Erythroblast (primary cell): ENCODE measurements at places on chromosomes 4 and X.
A peak's percentile ranks its signal among the peaks of the same experiment; 100 is the strongest.

GRCh38 chrX:154308108-154308946, 12.7 kb downstream of the TKTL1 start:
- DNase-seq = peak; percentile 77

GRCh38 chr4:34372815-34373214, 1871.5 kb downstream of the ARAP2 start:
- no peak for DNase-seq

GRCh38 chr4:68407868-68408190, 39.4 kb upstream of the TMPRSS11E start:
- DNase-seq = no peak

- no peak for DNase-seq
These were observed 13.5 kb upstream of the ASMTL start for GRCh38 chrX:1466232-1466661.

- DNase-seq = no peak
These were observed 1688.0 kb upstream of the AGA start for GRCh38 chr4:179130122-179130714.

GRCh38 chr4:13102092-13102742, 381.9 kb downstream of the RAB28 start:
- DNase-seq = no peak

- peak; percentile 93 for DNase-seq
These were observed 69.4 kb upstream of the KIT start for GRCh38 chr4:54588404-54588803.

DNA sequence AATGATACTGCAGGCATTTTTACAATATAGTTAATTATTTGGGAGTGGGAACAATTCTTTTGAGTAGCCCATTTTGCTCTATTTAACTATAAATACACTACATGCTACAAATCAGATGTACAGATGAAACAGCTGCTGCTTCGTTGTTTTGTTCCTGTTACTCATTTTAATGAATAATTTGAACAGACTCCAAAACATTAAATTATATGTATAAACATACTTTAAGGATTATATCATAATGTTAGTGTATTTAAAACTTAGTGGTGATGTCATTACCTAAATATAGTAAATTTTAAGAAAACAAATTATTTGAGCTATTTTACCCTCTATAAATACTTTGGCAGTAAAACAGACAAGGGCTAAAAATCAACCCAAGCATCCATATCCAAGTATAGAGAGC, 60.7 kb downstream of the GAB1 start:
- no peak for DNase-seq

- DNase-seq = no peak
These were observed 17.9 kb downstream of the SMIM14 start for GRCh38 chr4:39620551-39621313.

- no peak for DNase-seq
These were observed 108.3 kb upstream of the ARSJ start for GRCh38 chr4:114087596-114088230.

GRCh38 chrX:134688031-134688823, 30.0 kb upstream of the PLAC1 start:
- DNase-seq = no peak

DNA sequence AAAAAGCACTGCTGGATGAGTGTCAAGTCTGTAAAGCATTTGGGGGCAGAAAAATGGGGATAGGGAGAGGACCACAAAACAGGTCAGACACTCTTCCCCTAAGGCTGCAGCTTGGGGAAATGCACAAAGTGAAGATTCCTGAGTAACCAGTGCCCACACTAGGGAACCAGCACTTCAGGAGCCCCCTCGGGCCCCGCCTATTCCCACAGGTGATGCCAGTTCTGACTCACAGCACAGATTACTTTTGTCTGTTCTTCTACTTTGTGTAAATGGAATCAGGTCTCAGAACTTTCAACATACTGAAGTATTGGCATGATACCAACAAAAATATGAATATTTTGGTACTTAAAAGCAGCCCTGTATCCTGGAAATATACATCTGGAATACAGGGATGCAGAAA, 112.5 kb downstream of the ADRA2C start:
- no peak for DNase-seq

DNA sequence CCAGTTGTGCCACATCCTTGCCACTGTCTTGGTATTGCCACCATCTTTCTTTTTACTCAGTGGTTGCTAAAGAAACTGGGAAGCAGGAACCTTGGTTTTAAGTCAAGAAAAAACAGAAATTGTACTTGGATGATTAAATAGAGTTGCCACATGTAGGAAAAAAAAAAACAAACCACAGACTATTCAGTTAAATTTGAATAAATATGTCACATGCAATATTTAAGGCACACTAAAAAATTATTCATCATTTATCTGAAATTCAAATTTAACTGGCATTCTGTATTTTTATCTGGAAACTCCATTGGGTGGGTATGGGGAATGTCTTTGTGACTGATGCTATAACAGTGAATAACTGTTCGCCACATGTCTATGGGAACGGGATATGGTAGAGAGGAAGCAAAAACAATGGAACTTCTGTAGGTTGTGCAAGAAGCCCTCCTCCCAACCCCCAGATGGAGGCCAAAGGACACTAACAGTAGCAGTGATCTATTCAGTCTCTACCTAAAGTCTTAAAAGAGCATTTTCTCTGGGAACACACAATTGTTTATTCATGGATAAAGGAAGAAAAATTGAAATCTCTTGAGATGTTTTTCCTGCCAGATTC, 57.0 kb upstream of the PLAC8 start:
- DNase-seq = no peak

- no peak for DNase-seq
These were observed 147.7 kb downstream of the GASK1B start for GRCh38 chr4:158025131-158025530.

- DNase-seq = no peak
These were observed 1.5 kb upstream of the NSD2 start for GRCh38 chr4:1869530-1870327.

- no peak for DNase-seq
These were observed 531 bp downstream of the CAMK2D start for GRCh38 chr4:113760795-113761619.

DNA sequence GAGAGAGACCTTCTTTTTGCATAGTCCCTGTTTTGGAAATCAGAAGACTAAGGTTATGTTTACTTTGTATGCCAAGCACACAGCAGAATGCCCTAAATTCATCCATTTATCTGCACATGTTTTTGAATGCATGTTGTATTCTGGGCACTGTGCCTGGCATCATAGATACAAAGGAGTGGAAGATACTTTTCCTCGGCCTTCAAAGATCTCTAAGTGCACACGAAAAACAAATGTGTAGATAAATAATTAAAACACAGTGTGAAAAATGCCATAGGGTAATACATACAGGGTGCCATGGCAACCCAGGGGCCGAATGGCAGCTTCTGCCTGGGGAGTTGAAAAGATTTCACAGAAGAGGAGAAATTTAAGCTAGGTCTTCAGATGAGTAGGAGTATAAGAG, 390.6 kb upstream of the ATOH1 start:
- DNase-seq = no peak

- no peak for DNase-seq
These were observed 1.8 kb upstream of the ZCCHC4 start for GRCh38 chr4:25310803-25311166.

DNA sequence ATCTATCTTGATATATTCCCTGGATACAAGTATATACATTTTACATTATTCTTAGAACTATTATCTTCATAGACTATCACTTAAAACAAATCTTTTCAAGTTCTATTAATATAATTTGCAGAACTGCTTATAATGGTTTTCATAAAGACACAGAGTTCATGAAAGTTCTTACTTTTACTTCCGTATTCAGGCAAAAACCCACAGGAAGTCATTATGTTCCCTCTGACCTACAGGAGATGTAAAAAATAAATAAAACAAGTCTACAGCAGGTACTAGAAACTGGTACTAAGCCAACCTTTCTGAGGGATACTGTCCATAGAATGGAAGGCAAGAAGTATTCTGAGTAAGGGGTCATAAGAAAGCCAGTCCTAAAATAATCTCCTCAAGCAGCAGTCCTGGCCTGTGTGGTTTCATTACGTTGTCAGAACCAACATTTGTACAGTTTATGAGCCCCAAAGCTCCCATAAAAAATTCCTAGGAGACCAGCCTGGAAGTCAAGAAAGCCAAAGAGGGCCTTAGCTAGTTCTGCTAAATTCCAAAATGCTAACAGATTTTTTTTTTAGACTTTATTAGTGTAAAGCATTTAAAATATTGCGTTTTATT, 68.6 kb downstream of the CAMK2D start:
- DNase-seq = no peak

DNA sequence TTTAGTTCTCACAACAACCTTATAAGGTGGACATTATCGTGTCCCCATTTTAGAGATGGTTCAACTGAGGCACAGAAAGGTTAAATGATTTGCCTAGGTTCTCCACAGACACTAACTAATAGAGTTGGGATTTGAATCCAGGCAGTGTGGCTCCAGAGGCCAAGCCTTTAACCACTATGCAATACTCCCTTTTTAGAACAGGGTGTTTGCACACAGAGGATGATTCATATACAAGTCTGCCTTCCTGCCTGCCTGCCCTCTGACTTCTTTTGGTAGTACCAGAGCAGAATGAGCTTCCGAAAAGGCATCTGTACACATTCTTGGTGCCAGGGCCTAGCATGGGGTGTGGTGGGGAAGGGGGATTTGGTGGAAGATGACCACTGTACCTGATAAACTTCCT, 150.8 kb upstream of the ARHGEF9 start:
- no peak for DNase-seq

DNA sequence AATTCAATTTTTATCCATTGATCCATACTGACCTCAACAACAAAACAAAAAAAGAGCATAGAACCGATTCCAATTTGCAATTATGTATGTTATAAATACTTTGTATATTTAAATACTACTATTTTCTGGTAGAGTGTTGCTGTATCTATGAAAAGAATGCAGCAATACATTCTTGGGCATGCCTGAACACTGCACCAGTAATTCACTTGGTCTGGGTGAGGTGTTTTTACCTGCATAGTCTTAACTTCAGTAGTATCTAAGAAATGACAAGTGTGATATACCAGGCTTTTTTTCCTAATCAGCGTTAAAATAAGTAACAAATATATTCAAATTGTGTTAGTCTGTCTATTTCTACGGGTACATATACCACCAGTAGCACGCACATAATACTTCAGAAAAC, 120.2 kb downstream of the KLHL13 start:
- no peak for DNase-seq

GRCh38 chr4:3291411-3291968, 1.3 kb upstream of the RGS12 start:
- DNase-seq = no peak

DNA sequence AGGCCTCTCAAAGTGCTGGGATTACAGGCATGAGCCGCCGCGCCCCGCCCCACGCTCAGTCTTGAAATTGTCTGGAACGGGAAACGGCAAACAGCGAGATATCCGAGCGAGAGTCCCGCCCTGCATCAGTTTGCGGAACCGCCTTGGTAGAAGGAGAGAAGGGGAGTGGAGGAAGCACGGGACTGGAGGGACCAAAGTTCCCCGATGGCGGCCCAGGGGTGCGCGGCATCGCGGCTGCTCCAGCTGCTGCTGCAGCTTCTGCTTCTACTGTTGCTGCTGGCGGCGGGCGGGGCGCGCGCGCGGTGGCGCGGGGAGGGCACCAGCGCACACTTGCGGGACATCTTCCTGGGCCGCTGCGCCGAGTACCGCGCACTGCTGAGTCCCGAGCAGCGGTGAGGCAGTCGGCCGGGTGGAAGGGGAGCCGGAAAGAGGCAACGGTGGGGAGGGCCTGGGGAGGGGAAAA, at the start of gene BST1:
Gene BST1 (plus strand): TSS at position 125 of the 463 bp plus-strand sequence. CDS start 80 bp downstream, at position 205.
- peak; percentile 39 for DNase-seq

DNA sequence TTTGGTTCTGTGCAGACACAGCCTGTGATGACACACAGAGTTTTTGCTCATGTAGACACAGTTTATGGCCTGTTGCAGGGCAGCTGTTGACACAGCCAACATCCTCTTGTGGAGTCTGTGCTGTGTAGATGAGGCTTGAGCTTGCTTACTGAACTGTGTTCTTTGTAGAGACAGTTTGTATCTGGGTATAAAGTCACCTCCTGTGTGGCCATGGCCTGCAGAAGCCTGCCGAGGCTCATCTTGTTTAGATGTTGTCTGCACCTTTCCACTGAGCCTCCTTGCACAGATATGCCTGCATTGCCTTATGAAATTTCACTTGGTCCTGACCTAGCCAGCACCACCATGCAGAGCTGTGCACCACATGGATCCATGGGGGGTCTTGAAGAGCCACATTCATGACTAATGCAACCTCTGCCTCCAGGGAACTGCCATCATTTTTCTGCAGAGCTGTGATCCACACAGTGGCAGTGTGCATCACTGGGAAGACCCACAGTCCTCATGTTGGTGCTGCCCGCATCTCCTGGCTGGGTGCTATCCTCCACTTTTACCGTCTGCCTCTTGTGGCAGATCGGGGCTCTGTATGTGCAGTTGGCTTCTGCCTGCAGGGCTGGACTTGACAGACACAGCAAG, 198.0 kb upstream of the MAMLD1 start:
- no peak for DNase-seq

DNA sequence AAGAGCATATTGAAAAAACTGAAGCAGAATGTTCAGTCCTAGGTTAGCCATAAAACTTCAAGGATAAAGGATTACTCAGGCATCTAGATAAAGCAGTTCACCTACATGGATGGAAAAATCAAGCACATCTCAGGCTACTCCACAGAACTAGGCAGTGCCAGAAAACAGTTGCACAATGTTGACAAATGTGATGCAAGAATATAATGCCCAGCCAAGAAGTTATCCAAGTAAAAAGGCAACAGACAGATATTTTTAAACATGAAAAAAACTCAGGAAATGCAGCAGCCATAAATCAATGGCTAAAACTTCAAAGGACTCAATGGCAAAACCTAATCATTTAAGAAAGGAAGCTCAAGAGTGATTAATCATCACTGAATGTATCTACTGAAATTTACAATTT, 456.0 kb upstream of the FAM241A start:
- no peak for DNase-seq

DNA sequence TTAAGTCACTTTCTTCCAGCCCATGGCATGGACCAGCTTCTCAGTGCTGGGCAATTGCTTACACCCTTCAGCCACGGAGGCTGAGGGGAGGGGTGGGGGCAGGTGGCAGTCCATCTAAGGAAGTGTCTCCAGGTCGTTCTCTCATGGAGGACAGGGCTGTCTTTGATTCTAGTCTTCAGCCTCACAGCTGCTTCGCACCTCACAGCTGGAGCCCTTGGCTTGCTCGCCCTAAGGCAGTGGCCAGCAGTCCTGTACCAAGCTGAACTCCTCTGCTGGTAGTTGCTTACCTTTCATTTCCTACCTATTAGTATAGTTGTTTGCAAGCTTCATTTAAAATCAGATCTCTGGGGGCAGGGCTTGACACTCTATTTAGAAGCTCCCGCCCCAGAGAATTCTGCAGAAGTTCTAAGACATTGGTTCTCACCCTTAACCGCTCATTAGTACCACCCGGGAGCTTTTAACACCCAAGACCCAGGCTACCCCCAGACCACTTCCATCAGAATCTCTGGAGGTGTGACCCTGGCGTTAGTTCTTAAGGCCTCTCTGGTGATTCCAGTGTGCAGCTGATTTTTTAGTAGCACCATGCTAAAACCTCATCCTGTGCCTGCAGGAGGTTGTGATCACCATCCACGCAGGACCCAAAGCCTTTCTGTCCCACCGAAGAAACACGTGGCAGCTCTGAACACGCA, 386.8 kb downstream of the UNC5C start:
- DNase-seq = no peak

GRCh38 chr4:59700651-59701050, 1499.5 kb upstream of the ADGRL3 start:
- no peak for DNase-seq

GRCh38 chr4:108097990-108098553, 70.7 kb downstream of the LEF1 start:
- no peak for DNase-seq
